Amygdala (tissue), 56 donors: ENCODE measurements at places on chromosomes 12 and 14.

DNA sequence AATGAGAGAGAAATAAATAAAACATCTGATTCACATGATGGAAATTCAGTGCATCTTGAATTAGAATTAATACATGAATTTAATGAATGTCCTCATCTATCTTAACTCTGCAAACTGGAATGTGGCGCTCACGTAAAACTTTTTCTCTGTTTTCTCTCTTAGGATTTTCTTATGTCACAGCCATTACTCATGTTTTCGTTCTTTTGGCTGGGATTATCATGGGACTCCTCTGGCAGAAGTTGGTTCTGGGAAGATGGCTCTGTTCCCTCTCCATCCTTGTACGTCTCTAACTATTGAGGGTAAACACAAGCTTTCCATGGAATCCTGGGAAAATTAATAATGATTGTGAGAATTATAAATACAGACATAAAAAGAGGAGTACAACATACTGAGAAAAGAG is 5.0 kb downstream of the CLEC12B start:
- no peak for DNase-seq

- peak; percentile 14 for DNase-seq
These were observed 15.2 kb downstream of the RASSF3 start for GRCh38 chr12:64625243-64626077.

DNA sequence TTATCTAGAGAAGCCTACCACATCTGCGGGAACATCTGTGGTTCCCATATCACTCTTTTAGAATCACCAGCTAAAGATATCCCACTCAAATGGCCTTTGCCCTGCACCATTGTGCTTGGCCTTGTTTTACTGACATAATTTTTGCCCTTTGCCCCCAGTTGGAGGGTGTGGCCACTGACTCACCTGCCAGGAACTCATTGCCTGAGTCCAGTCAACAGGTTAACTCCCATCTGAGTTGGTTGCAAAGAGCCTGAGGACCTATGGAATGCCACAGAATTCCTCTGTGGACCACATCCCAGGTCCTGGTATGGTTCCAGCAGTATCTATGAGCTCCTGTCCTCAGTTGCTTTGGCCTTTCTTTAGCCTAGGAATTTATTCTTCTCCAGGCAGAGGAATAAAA is 55.7 kb upstream of the PTGR2 start:
- no peak for DNase-seq

DNA sequence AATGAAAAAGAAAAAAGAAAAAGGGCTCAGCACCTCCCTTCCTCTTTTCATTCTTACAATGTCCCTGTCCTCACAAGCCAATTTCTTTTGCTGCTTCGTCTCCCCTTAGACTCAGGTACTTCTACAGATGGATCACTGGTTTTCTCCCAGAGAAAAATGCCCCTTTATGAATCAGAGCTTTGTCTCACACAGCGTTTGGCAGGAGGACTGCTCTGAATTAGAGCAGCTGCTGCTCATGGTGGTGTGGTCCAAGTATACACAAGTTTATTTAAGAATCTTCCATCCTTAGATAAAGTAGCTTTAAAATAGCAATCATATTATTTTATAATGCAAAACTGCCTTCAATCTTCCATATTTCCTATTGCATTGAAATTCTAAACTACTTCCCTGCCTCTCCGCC is 80.3 kb downstream of the SLC8A3 start:
- DNase-seq, result no peak

GRCh38 chr14:23942587-23942986 is 11.0 kb upstream of the DHRS4 start:
- DNase-seq, result no peak

DNA sequence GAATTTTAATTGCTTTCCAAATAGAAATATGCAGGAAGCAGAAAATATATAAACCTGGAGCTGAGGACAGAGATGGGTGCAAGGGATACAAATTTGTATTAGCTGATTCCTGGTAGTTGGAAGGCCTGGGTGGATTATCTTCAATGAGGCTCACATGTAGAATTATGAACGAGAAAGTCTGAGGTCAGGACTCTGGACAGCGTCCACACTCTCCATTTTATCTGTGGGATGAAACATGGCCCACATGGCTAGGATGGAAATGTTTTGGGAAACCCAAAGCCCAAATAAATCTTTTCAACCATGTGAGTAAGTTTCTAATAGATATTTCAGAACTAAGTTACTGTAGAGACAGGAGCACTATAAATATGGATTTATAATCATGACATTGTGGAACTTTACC is 256.1 kb downstream of the APAF1 start:
- no peak for DNase-seq

- no peak for DNase-seq
These were observed 5.4 kb upstream of the RIC8B start for GRCh38 chr12:106769078-106769477.

- DNase-seq, result no peak
These were observed 321.0 kb upstream of the RTL1 start for GRCh38 chr14:101224356-101225156.

GRCh38 chr12:104733717-104734175 is 224.3 kb downstream of the SLC41A2 start:
- no peak for DNase-seq

GRCh38 chr12:117114784-117115183 is 15.6 kb upstream of the TESC start:
- no peak for DNase-seq

GRCh38 chr14:62718629-62719028 is 326.6 kb downstream of the KCNH5 start:
- no peak for DNase-seq

GRCh38 chr12:14846876-14847580 is 3.7 kb upstream of the ART4 start:
- no peak for DNase-seq

- DNase-seq, result no peak
These were observed 128.0 kb upstream of the RAP1B start for GRCh38 chr12:68482660-68483059.

DNA sequence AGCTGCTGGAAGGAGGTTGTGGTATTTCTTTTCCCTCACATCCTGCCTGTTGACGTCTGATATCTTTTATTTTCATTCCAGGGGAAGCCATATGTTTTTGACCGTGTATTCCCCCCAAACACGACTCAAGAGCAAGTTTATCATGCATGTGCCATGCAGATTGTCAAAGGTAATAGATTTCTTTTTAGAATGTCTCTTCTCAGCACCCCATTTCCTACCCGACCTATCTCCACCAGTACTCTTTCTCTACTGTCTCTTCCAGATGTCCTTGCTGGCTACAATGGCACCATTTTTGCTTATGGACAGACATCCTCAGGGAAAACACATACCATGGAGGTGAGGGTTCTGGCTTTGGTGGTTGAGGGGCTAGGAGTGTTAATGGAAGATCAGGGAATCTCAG is 13.5 kb downstream of the KIF5A start:
- DNase-seq, result no peak

- no peak for DNase-seq
These were observed 67.6 kb upstream of the GRIN2B start for GRCh38 chr12:14048941-14049545.

DNA sequence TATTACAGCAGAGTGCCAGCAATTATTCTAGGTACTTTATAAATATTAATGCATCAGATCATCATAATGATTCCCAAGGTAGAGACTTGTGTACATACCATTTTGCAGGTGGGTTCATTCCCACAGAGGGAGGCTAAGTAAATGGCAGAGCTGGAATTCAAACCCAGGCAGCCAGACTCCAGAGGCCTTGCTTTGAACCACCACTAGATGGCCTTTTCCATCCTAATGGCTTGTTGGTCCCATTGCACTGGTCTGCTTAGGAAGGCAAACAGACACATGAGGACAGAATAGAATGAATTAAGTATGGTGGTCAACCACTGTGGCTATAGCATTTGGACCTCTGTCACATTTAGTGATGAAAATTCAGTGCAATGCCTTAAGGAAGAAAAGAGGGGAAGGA is 158.7 kb downstream of the METTL25 start:
- DNase-seq, result no peak

GRCh38 chr14:32256576-32256975 is 53.5 kb upstream of the RNU6-8 start:
- DNase-seq, result no peak

- DNase-seq, result no peak
These were observed 76.3 kb downstream of the MAP1LC3B2 start for GRCh38 chr12:116635487-116635886.
